ENCODE measurements at places on chromosomes 6 and 20. TPM values are rescaled to one million over a fixed set of nuclear protein-coding genes. Genes with fewer than 3 reads are reported as not detected.

The TCFL5 gene
- 10.5 TPM for polyA plus RNA-seq

The DDX43 gene
- polyA plus RNA-seq, result not detected

The TNFRSF6B gene
- 4.2 TPM for polyA plus RNA-seq

The LBP gene
- polyA plus RNA-seq, result 57.2 TPM

The SRSF12 gene
- polyA plus RNA-seq, result 7.6 TPM

The DNAH8 gene
- polyA plus RNA-seq, result 0.11 TPM

The UBD gene
- polyA plus RNA-seq, result 158 TPM

The FOXC1 gene
- 1.1 TPM for polyA plus RNA-seq

The ULBP1 gene
- 0.27 TPM for polyA plus RNA-seq

The SLC22A1 gene
- 12.9 TPM for polyA plus RNA-seq

DNA sequence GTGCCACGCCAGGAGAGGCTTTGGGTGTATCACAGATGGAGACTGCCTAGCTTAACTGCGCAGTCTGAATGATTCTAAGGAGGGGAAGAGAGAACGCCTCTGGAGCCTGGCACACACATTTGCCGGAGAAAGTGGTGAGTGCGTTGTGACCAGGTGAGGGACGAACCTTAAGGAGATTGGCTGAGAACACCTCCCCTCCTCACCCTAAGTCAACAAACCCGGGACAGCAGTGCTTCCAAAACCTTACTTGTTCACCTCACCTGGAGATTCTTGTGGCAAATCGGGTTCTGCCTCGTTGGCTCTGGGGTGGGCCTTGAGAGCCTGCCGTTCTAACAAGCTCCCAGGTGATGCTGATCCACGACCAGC, 9.4 kb downstream of the SYNJ2 start:
- no peak for DNase-seq

GRCh38 chr6:116355796-116356195, 15.0 kb upstream of the DSE start:
- DNase-seq, result no peak

DNA sequence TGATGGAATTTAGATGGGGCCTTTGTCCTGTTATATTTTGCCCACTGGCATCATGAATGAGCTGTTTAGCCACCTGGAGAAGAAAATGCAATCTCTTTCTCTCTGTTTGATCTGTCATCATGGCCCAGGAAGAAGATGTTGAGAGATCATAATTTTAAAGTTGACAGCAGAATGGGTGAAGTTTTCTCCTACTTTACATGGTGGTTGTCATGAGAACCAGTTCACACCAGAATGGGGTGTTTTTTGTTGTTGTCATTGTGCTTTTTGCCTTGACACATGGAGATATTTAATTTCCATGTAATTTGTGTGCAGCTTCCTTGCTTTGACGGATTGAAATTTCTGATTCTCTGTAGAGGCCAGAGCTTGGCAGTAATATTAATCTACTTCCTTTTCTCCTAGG, 122.5 kb downstream of the FARS2 start:
- no peak for DNase-seq

DNA sequence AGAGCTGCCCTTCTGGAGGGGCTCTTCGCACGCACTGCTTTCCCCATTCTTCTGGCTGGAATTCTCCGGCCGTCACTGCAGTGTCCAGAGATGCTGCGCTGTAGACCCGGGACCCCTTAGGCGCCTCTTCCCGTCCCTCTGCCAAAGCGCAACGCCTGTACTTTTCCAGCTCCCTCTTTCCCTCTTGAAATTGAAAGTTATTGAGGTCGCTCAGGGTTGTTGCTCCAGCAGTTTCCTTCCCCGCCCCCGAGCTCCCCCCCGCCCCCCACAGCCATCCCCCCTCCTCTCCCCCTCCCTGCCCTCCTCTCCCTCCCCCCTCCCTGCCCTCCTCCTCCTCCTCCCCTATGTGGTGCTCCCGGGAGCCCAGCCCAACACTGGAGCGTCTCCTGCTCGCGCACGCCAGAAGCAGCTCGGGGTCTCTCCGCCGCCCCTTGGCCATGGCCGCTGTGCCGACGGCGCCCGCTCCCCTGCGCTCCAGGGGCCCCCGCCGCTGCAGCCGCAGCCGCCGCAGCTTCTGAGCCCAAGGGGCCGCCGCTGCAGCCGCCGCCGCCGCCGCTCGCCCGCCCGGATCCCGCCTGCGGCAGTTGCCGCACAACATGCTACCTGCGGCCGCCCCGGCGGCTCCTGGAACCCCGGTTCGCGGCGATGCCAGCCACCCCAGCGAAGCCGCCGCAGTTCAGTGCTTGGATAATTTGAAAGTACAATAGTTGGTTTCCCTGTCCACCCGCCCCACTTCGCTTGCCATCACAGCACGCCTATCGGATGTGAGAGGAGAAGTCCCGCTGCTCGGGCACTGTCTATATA, at the start of gene RSPO3:
Gene RSPO3, plus strand, starts transcription at position 374 of the 804 bp plus-strand sequence. CDS start 522 bp downstream, outside the sequence.
- DNase-seq, result peak; percentile 44

GRCh38 chr6:71194724-71195123, 93.9 kb upstream of the OGFRL1 start:
- DNase-seq, result no peak

DNA sequence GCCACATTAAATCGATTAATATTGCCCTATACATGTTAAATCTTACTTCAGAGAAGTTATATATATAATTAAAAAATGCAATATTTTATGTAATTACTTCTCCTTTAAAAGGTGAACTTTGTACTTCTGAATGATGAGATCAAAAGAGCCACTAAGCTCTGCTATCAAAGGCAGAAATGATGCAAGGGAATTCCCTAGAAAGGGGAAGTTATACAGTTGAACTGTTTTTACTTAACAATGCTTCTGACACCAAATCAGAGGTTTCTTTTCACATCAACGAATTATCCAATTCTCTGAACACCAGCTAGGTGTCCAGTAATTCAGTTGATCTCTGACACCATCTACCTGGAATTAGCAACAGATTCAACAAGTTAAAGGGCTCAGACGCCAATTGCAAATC, 319.9 kb upstream of the TSHZ2 start:
- DNase-seq, result no peak

- DNase-seq, result no peak
Measured at GRCh38 chr20:48926821-48927220, 5.3 kb downstream of the ARFGEF2 start.

DNA sequence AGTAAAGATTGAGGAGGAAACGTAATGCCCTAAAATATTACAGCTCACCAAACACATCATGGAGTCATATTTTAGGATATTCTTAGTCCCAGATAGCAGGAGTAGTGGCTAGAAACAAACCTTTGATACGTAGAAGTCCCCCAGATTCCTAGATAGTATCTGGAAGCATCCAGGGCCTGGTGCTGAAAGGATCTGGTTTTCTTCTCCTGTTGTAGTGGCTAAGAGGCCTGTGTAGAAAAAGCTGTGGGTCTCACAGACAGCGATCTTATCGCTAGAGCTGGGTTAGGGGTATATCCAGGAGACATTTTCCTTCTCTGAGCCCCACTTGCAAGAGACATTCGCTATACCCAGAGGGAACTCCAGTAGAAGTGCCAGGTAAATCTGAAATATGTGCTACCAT, 139.9 kb downstream of the KCNQ5 start:
- no peak for DNase-seq

DNA sequence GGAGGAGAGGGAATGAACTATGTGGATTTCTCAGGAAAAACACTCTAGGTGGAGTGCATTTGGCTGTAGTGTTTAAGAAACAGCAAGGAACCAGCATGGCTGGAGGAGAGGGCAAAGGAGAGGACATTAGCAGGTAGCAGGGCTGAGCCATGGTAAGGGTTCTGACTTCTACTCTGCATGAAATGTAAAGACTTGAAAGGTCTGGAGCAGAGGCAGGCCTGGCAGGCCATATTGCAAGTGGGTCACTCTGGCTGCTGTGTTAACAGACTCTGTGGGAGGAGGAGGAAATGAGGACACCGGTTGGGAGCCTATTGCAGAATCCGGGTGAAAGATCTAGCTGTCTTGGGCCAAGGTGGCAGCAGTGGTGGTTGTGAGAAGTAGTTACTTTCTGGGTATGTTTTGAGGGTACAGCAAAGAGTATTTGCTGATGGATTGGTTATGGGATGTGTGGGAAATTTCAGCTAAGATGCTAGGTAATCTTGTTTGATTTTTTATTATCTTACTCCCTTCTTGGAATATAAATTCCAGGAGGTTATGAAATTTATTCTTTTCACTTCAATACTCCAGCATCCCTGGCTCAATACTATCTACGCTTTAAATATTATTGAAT, 115.9 kb upstream of the BCLAF1 start:
- no peak for DNase-seq

DNA sequence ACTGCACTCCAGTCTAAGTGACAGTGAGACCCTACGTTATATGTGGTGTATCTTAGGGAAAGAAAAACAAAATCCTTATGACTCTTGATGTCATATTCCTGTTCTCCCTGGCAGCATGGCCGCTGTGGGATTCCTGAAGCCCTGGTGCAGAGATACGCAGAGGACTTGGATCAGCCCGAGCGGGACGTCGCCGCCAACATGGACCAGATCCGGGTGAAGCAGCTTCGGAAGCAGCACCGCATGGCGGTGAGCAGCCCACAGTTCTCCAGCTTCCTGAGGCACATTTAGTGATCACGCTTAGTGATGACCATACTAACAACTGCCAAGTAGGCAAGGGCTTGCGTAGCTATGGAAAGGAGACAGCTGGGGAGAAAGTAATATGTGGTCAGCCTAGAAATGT, 200.9 kb upstream of the UST start:
- DNase-seq, result no peak

DNA sequence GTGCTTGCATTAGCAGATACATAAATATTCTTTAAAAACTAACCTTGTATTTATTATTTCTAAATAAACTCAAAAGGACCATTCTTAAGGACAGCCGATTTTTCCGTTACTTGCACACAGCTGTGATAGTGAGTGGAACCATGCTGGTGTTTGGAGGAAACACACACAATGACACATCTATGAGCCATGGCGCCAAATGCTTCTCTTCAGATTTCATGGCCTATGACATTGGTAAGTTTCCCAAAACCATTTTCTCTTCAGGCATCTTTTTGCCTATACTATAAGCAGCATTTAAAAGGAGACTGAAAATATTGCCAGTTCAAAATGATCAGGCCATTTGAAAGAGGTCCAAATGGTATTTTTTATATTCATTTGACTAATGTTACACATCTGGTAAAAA, 92.3 kb downstream of the ATRN start:
- DNase-seq, result no peak

DNA sequence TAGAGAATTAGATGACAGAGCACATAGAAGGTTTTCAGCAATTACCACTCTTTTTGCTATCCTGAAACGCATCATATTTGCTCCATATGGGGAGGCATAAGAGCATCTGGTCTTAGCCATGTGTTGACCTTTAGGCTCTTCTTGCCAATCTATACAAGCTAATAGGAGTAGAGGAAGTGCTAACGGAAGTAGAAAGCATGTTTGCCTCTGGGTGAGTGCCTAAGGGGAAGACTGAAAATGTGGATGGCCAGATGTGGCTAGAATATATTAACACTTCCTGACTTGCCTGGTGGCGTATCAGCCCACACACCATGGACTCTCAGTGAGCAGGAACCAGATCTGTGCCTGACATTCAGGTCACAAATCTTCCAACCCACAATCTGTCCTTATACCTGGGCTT, 136.3 kb downstream of the LRRC1 start:
- DNase-seq, result no peak

DNA sequence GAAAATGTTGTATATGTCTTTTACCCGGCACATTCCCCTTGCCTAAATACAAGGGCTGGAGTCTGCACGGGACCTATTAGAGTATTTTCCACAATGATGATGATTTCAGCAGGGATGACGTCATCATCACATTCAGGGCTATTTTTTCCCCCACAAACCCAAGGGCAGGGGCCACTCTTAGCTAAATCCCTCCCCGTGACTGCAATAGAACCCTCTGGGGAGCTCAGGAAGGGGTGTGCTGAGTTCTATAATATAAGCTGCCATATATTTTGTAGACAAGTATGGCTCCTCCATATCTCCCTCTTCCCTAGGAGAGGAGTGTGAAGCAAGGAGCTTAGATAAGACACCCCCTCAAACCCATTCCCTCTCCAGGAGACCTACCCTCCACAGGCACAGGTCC, 11.3 kb upstream of the MAPRE1 start:
- DNase-seq, result no peak

GRCh38 chr20:62233684-62234083, 4.6 kb upstream of the OSBPL2 start:
- DNase-seq, result no peak

GRCh38 chr6:162109480-162110050, 618.0 kb downstream of the PRKN start:
- DNase-seq, result no peak

Measured in hepatocyte (in vitro differentiated cells).